Activated CD8-positive, alpha-beta T cell treated with anti-CD3 and anti-CD28 coated beads for 36 hours (primary cell): ENCODE measurements at places on chromosomes 11 and 22. TPM values are rescaled to one million over a fixed set of nuclear protein-coding genes. Genes with fewer than 3 reads are reported as not detected.

Gene NFAM1
- total RNA-seq, result not detected

Gene INTS4
- 45.8 TPM for total RNA-seq

Gene GALNT18
- total RNA-seq, result 7.4 TPM

Gene DBX1
- not detected for total RNA-seq

Gene CDKN1C
- 1.6 TPM for total RNA-seq

Gene RAB38
- 3.4 TPM for total RNA-seq

Gene GDPD4
- not detected for total RNA-seq

DNA sequence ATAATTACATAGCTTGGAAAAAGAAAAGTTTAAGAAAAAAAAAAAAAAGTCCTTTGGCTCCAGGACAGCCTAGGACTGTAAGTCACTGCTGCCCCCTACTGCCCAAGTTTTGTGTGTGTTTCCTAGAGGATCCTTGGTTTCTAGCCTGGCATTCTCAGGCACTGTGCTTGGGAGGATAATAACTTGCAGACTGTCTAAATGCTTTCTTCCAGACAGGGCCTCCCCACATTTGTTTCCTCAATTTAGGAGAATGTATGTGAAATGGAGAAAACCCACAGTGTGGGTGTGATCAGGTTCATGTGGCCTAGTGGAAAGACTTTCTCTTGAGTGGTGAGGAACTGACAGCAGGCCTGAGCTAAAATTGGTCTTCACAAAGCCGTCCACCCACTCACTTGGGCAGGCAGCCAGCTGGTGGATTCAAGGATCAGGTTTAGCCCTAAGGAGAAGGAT is 191.0 kb downstream of the NAV2 start:
- DNase-seq, result peak; percentile 76

DNA sequence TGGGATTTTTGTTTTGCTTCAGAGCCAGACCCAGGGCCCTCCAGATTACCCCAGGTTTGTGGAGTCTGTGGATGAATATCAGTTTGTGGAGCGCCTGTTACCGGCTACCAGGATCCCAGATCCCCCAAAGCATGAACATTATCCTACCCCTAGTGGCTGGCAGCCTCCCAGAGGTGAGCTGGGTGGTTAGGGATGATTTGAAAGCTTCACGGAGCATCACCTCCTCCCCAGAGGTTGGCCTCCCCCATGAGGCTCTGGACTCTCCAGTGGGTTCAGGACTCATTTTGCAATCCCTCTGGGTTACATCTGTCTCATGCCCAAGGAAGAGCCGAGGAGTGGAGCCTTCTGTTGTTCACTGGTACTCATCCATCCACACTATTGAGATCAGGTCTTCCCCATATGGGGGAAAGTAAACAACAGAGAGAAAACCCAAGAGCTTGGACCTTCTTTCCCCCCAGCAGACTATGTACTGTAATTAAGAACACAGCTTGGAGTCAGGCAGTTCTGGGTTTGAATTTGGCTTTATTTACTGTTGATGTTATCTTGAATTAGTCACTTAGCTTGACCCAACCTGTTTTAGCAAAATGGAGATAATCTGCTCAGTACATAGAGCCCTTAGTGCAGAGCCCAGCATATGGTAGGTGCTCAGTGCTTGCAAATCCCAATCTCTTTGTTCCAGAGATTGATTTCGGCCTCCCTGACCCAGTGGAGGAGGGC is 2.5 kb downstream of the MRPL49 start:
- no peak for DNase-seq

- DNase-seq, result no peak
Observed at GRCh38 chr11:6547177-6547576, 50.1 kb downstream of the DNHD1 start.

DNA sequence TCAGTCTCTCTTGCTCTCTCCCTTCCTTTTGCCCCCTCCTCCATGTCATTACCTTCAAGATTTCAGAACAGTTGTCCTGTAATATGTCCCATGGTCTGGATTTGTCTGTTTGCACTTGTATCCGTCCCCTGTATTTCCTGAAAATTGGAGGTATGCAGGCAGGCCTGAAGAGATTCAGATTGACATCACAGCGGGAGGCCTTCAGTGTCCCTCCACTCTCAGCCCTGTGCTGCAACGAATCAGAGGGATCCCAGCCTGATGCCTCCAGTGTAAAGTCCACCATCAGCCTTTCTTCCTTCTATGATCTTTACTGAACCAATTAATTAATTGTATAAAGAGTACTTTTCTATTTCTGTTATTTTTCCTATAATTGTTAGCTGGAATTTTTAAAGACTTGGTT is 57.3 kb downstream of the ELMOD1 start:
- DNase-seq, result no peak

- DNase-seq, result no peak
Observed at GRCh38 chr11:96033095-96033494, 109.2 kb upstream of the MTMR2 start.

DNA sequence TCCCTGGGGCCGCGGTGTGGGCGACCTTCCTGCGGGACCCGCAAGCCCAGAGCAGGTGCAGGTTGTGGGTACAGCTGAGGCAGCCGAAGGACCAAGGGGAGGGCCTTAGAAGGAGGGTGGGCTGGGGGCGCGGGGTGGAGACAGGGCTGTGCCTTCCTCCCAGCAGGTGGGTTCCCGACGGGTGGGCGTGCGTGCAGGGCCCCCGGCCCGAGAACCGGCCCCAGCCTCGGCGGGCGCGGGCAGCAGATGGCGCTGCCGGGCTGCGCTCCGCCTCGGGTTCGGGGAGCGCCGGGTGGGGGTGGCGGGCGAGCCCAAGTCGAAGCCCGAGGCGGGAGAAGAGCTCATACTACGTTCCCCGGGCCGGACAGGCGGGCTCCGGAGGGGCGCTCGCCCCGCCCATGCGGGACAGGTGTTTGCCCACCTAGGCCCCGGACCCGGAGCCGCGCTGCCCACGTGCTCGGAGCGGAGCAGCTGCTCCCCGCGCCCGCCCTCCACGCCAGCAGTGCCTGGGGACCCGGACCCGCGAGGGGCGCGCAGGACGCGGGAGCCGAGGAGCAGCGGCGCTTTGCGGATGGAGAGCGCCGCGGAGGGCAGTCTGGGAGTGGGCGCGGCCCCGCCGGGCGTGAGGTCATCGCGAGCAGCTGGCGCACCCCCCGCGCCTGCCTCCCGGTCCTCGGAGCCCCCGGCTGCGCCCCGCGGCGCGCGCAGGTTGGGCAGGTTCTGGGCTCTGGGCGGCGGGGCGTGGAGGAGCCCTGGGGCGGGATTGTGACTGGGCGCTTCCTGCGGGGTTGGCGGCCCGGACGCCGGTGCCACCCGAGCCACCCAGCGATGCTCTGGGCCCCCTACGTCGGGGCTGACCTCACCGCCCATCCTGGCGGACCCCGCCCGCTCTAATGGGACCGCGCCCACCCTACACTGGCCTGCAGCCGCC is 25.3 kb downstream of the DUSP8 start:
- DNase-seq, result peak; percentile 60

DNA sequence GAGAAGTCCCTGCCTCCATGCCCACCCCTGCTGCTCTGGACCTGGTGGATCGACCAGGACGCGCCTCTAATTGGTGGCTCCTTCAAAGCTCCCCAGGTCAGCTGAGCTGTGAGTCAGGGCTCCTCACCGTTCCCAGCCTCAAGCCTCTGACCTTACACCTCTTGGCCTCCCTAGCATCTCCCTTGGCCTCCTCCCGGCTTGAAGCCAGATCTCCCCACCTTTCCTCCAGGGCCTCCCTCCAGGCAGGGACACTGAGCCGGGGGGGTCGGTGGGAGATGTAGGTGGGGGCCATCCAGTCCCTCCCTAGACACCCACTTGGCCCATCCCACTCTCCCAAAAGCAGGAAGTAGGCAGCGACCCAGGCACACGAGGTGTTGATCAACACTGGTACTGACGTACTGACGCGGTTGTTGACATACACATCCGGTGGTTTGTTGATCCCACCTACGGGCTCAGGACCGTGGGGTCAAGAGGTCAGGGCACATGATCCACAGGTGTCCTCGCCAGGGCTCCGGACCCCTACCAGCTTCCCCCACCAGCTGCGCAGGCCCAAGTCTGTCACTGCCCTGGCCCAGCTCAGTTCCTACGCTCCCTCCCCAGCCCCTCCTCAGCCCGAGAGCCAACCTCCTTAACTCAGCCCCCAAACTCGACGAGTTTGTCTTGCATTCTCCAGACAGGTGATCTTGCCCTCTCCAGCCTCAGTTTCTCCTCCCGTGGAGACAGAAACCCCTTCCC is 802 bp downstream of the ATG2A start:
- DNase-seq, result peak; percentile 59

DNA sequence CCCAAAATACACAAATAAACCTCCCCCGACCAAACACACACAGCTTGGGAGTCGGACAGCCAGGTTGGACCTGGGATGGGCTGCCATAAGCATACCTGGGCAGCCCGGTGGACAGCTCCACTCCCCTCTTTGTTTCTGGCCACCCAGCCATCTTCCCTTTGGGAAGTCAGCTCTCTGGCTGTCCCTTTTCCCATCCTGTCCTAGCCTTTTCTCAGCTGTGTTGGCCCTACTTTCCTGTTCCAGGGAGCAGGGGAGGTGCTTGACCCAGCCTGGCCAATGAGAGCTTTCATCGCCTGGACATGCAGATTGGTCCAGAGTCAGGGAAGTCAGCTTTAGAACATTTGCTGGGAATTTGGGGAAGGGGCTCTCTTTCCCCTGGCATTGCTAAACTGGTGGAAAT is 68.7 kb upstream of the NECTIN1 start:
- DNase-seq, result no peak

- peak; percentile 20 for DNase-seq
Observed at GRCh38 chr11:81658722-81659121, 1074.9 kb downstream of the FAM181B start.

GRCh38 chr22:18980829-18981228 is 44.7 kb upstream of the PRODH start:
- no peak for DNase-seq

GRCh38 chr22:45893516-45893915 is 83.4 kb downstream of the WNT7B start:
- DNase-seq, result no peak

DNA sequence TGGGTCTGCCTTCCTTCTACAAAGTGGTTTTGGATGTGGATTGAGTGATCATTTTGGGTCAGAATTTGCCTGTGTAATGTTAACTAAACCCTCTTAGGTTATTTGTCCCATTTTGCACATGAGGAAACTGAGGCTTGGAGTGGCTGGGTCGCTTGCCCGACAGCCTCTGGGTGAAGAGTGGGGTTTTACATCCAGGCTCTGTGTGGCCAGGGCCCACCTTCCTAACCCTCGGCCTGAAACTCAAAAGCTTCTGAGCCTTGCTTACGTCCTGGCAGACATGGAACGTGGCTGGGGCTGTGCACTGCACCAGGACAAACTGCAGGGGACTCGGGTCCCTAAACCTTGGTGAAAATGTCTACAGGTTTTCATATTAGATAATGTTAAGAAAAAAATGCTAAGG is 542.4 kb downstream of the TBC1D22A start:
- DNase-seq, result no peak

GRCh38 chr11:96309643-96310017 is 33.4 kb downstream of the MAML2 start:
- no peak for DNase-seq

DNA sequence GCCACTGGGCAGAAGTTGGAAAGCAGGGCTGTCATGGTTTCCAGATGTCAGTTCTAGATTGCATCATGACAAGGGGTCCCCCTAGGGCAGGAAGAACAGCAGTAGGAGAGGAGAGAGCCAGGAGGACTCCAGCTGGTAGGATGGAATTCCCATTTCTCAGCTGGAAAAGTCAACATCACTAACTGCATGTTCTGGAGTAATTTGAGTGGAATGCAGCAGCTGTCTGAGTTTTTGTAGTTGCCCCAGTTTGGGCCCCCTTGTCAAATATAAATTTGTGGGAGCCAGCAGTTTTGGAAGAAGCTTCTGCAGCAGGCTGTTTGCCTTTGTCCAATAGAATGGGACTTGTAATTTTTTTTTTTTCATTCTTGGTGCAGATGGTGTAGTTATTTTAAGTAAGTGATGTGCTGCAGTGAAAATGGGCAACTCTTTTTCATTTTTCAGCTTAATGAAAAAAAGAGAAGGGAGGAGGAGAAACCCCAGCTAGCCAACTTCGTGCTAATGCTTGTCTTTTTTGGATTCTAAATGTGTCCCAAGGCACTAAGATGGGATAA is 86.9 kb downstream of the LDLRAD3 start:
- DNase-seq, result no peak

GRCh38 chr11:68038718-68039525 is at the start of gene TCIRG1:
TSS of gene TCIRG1 (plus strand) at chr11:68039025. CDS start at chr11:68041272, 2,247 bp downstream.
- peak; percentile 68 for DNase-seq

GRCh38 chr11:64534391-64534801 is 56.6 kb upstream of the SLC22A12 start:
- no peak for DNase-seq

DNA sequence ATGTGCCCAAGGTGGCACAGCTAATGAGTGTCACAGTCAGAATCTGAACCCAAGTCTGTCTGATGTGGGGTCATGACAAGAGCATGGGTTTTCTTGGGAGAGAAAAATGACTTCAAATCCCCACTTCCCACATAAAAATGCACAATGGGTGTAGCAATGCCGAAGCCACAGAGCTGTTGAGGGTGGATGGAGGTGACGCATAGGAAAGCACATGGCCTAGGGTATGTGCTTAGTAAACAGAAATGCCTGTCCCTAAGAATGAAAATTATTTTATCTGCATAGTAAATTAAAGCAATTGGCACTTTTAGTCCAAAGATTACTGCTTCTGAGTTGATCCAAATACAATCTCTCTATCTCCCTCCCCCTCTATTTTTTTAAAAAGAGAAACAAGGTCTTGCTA is 10.9 kb downstream of the MICAL3 start:
- DNase-seq, result no peak

- no peak for DNase-seq
Observed at GRCh38 chr22:46750863-46751443, 11.5 kb upstream of the TBC1D22A start.

DNA sequence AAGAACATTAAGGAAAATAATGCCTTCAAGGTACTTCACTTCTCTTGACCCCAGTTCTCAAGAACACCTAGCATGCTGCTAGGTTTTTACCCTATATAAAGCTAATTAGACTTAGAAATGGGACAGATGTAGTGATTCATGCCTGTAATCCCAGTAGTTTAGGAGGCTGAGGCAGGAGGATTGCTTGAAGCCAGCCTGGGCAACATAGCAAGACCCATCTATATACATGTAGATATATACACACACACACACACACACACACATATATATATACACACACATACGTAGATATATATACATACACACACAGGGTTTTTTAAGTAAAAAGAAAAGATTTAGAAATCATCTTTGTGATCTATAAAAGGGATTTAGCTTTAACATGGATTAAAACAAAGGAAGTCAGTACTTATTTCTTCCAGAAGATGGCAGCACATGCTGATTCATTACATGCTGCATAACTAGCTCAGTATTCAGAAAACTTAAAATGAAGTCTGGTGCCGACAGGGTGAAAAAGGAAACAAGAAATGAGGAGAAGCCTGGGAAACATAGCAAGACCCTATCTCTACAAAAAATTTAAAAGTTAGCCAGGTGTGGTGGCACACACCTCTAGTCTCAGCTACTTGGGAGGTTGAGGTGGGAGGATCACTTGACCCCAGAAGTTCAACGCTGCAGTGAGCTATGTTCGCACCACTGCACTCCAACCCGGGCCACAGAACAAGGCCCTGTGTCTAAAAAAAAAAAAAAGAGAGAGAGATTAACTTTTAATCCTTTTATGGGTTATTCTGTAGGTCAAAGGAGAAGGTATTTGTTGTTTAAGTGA is 28.5 kb upstream of the RBX1 start:
- DNase-seq, result peak; percentile 8
